ENCODE measurements at places on chromosomes 6 and 20.
A peak's percentile ranks its signal among the peaks of the same experiment; 100 is the strongest.

DNA sequence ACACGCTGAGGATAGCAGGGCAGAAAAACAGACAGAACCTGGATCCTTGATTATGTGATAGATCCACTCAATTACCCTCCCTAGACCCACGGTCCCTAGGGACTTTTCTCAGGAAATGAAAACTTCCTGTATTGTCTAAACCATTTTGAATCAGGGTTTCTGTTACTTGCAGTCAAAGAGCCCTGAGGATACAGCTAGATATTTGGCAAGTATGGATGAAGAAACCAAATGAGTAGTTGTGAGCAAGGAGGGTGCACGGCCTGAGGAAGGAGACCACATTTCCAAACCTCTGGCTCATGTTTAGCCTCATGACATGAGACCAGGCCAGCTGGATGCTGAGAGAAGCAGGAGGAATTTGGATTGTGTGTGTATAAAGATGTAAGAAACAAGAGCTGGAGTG lies 91.6 kb downstream of the MRPL14 start:
- no peak for DNase-seq

GRCh38 chr6:116467096-116467495 lies 5.9 kb downstream of the CALHM6 start:
- no peak for DNase-seq

DNA sequence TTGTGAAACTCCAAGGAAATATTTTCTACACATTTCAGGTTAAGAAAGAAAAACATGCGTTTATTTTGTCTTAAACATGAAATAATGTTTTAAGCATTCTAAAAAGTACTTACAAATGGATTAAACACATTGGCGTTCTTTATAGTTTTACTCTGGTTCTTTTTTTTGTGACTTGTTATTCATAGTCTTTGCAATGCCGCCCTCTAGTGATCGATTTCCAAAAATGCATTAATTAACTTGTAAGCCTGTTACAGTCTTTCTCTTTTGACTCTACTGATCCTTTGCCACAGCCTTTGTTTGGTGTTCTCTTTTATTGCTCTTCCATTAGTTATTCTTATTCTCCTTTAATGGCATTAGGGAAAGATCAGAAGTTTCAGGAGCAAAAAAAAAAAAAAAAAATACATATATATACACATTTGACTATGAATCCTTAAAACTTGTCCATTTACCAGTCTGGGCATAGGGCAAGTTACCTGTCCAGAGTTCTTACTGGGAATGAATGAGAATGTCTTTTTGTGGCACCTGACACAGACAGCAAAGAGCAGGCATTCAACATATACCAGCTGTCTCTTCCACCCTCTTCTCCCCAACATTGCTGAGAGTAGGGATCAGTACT lies 59.9 kb downstream of the MACROD2 start:
- no peak for DNase-seq

DNA sequence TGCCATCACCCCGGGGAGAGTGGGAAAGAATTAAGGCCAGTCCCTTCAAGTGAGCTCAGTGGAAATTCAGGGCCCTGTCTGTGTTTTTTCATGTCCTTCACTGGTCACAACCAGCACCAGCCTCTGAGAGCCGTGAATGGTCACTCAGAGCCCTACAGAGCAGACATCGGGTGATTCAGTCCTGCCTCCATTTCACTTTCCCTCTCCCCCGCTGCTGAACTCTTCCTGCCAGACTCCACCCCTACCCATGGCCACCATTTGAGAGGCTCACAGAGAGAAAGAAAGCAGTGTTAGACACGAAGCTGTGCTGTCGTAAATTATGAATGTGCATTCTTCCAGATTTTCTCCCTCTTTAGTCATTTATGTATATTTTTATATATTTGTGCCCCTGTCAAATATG lies 5.4 kb downstream of the R3HDML start:
- no peak for DNase-seq

GRCh38 chr20:58192567-58192966 lies 35.9 kb downstream of the ANKRD60 start:
- peak; percentile 21 for DNase-seq

- DNase-seq: no peak
Observed at GRCh38 chr20:14189794-14190402, 147.5 kb downstream of the FLRT3 start.

GRCh38 chr6:93918258-93918657 lies 498.9 kb upstream of the EPHA7 start:
- DNase-seq: no peak

DNA sequence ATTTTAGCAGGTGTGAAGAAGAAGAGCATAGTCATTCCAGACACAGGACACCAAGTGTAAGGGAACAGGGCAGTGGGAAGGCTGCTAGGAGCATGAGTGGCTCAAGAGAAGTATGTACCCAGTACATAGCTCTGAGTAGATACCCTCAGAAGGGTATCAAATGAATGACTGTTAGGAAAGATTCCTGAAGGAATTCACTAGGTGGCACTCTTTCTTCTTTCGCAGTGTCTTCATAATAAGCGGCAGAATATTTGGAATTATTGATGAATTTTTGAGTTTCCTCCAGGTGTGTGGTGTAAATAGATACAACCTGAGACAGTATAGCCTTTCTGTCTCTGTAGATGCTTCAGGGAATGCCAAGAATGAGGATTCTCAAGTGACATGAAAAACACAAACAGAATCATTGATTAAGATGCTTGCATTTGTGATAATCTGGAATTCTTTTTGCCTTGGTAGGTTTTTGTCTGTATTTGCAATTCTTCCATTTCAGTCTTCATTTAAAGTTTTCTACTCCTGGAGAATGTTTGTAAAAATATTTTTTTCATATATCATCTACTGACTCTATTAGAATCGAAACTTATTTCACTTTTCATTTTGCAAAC lies 264.3 kb upstream of the RIMS1 start:
- DNase-seq: no peak

GRCh38 chr20:25280574-25281535 lies 33.0 kb downstream of the PYGB start:
- DNase-seq: no peak

DNA sequence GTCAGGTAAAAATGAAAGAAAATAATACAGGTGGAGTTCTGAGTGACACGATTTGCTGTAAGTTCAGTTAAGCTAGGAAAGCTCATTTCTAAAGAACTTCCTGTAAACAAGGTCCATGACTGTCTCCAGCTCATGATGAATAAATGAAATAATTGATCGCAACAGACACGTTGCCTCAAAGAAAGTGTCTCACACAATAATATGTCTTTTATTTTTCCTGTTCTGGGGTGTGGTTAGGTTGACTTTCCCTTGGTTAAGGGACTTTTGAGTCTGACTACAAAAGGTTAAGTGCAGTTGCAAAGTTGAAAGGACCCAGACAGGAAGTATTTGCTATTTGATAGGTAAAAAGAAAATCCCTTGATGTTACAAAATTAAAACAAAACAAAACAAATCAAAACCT lies 304.2 kb upstream of the PRDM1 start:
- DNase-seq: no peak

DNA sequence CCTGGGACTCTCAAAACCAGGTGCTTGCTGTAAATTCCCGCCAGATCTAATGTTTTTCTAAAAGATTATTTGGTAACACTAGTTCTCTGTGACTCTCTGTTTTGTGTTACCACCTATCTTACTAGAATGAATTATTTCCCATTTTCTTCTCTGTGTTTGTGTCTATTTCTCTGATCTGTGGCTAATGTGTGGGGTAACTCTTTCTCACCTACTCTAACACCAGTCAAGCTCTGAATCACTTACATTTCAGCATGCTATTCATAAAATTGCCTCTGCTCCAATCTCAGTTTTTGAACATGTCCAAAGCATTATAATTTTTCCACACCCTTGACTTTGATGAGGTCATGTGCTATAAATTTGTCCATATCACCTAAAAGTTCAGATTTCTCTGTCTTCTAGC lies 23.2 kb upstream of the COL19A1 start:
- DNase-seq: no peak

DNA sequence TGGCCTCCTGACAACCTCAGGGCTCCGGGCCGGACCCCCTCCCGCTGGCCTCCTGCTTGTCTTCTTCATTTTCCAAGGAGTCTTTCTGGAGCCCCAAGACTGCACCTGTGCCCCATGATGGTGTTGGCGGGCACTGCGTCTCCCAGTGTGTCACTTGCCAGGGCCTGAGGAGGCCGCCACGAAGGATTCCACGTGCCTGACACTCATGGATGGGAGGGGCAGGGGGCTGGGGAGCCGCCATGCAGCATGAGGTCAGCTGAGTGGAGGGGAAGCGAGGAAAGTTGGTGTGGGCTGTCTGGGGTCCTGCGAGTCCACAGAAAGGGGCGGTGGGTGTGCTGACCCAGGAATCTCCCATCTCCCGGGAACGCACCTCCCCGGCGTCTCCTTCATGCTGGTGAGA lies 165.7 kb downstream of the SMOC2 start:
- DNase-seq: no peak

- DNase-seq: no peak
Observed at GRCh38 chr6:85115876-85116275, 334.0 kb upstream of the NT5E start.

GRCh38 chr6:143807103-143807772 lies 35.9 kb upstream of the LTV1 start:
- no peak for DNase-seq

GRCh38 chr20:63123331-63123741 lies 92.6 kb downstream of the YTHDF1 start:
- DNase-seq: no peak

GRCh38 chr20:1946442-1946761 lies 47.5 kb downstream of the PDYN start:
- no peak for DNase-seq

GRCh38 chr6:157954150-157955117 lies 27.2 kb upstream of the SYNJ2 start:
- DNase-seq: no peak

GRCh38 chr20:25041813-25042530 lies 16.0 kb downstream of the ACSS1 start:
- DNase-seq: no peak

DNA sequence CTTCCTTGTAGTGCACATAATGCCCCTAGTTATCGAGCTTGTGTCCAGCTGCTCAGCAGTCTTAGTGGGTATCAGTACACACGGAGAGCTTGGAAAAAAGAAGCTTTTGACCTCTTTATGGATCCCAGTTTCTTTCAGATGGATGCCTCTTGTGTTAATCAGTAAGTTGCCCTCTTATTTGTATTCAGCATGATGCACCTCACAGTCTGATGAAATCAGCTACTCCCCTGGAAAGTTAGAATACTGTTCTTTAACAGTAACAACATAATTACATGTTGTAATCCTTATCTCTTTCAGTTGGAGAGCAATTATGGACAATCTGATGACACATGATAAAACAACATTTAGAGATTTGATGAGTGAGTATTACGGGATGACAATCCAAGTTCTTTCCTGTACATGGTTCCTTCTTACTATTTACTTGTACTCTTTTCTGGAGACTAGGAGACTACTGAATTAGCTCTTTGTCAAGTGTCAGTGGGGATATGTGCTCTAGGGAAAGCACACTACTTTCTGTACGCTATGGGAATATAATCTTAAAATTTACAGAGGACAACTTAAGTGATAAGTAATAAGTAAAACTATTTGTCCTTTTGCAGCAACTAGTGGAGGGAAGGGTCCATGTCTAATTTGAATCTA lies 39.1 kb downstream of the PGM3 start:
- no peak for DNase-seq
